ENCODE measurements at places on chromosomes 12 and 14.

GRCh38 chr12:27762757-27763156 is 17.3 kb upstream of the KLHL42 start:
- DNase-seq: no peak

DNA sequence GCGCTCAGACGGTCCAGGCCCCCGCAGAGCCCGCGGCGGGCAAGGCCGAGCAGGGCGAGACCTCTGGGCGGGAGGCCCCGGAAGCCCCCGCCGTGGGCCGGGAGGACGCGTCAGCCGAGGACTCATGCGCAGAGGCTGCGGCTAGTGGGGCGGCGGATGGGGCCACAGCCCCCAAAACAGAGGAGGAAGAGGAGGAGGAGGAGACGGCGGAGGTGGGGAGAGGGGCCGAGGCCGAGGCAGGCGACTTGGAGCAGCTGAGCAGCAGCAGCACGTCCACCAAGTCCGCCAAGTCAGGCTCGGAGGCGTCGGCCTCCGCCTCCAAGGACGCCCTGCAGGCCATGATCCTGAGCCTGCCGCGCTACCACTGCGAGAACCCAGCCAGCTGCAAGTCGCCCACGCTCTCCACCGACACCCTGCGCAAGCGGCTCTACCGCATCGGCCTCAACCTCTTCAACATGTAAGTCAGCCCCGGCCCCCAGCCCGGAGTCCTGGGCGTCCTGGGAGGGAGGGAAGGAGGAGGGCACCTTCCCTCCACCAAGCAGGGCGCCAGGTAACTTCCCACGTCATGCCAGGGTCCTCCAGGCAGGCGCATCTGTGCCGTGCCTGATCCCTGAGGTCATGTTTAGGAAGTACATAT is 72.4 kb downstream of the IQSEC3 start:
- DNase-seq: no peak

DNA sequence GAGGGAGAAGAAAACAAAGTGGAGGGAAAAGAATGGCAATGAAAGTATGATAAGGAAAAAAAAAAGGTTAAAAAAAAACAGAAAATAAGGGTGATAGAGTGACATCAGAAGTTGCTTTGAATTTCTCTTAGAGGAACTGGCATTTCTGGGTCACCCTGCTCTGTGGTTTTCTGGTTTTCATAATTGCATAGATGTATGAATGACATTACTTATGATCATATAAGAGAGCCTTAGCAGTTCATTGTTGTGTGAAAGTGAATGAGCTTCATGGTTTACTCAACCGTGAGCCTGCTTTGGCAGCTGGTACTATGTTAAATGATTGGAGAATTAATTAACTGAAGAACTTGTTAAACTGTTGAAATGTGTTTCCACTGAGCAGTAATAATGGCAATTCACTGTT is 336.4 kb upstream of the FBXO33 start:
- no peak for DNase-seq

DNA sequence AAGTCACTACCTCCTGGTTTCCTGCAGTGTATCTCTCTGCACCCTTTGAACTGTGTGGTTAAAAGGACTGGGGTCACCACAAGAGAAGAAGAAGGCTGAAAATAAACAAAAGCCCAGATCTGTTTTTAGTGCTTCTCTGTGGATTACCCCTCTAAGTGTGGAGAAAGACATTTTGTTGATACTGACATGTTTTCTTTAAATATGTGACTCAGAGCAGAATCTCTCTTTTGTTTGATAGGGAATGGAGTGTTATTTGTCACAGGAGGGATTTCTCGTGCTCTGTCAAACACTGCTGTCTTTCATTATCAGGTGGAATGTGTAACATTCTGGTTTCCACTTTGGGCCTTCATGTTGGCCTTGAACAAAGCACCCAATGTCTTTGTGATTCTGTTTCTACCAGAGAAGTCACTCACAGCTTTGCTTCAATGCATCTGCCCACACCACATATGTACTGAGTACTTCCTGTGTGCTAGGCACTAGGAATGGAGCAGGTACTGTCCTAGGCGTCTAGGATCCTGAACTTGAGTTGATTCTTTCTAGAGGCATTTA is 82.1 kb downstream of the PLXNC1 start:
- no peak for DNase-seq
